SK-N-MC (cell line): ENCODE measurements at places on chromosomes 2 and 18.

DNA sequence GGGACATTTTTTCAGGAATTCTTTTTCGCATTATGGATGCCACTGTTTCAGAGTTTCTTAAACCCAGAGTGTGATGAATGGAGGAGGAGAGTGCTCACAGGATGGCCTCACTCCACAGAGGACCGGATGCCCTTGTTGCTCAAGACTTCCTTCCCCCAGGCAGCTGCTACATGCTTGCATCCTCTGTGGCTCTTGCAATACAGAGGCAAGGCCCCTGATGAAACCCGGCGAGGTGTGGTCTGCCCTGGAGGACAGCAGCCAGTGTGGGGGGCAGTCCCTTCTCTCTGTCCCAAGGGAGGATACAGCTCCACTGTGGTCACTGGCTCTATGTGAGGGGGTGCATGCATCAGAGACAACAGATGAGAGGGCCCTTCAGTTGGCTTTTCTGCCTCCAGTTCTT lies 109.6 kb downstream of the SH3RF3 start:
- DNase-seq, result no peak

DNA sequence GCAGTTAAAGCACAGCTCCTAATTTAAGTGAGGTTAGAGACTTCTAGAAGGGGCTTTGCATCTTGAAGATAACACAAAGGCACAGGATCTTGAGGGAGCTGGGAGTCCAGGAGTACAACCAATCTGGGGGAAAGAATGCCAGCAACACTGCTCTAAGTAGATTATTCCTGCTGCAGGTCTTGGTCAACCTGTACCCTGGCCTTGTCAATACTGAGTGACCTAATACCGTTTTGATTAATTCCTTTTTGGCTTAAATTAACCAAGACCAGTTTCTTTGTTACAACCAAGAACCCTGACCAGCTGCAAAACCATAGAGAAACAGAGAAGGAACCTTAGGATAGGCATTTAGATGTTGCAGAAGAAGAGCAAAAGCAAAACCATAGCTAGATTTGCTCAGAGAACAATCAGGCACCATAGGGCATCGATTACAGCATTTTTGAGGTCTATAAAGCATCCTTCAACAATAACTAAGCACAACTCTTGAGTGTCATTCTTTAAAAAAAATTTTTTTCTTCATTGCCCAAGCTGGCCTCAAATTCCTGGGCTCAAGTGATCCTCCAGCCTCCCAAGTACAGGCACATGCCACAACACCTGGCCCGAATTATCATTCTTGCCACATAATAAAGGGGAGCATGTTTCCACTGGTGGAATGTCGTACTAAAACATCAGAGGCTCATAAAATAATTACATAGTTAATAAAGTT lies 6.3 kb downstream of the STARD7 start:
- no peak for DNase-seq

GRCh38 chr2:195604706-195605105 lies 52.3 kb upstream of the SLC39A10 start:
- DNase-seq, result no peak

DNA sequence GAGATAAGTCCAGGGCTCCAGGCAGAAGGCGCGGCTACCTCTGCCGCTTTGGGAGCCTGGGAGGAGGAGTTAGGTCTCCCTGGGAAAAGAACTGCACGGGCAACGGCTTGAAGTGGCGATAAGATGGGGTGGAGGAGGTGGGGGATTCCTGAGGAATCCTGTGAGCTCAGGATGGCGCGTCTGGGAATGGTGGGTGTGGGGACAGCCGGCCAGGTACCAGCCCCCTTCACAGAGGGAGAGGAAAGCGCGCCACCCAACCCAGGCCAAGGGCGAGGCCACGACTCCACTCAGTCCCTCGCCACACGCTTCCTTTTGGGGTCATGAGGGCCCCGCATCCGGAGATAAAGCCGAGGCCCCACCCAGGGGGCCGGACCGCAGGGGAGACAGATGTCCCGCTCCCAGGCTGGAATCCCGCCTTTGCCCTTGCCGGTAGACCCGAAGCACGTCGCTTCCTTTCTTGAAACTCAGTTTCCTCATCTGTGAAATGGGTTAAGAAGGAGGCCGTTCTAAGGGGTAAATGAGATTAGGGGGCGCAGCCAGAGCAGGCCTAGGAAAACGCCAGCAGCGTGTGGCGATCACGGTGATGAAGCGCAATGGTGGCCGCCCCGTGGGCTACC lies 1.7 kb upstream of the CTDSP1 start:
- DNase-seq, result no peak

- no peak for DNase-seq
These were observed 238.8 kb downstream of the MBD5 start for GRCh38 chr2:148259674-148260073.

GRCh38 chr2:128455721-128456050 lies 137.0 kb upstream of the HS6ST1 start:
- no peak for DNase-seq

- DNase-seq, result no peak
These were observed 73.6 kb upstream of the NCK2 start for GRCh38 chr2:105671156-105671555.

GRCh38 chr2:150125708-150126107 lies 361.8 kb downstream of the RND3 start:
- DNase-seq, result no peak

- DNase-seq, result no peak
These were observed 48.9 kb downstream of the DYNC1I2 start for GRCh38 chr2:171735991-171736710.

- DNase-seq, result no peak
These were observed 75.3 kb downstream of the INHBB start for GRCh38 chr2:120421126-120421829.

- DNase-seq, result no peak
These were observed 1.8 kb upstream of the CRYGB start for GRCh38 chr2:208147759-208148158.

GRCh38 chr2:60540074-60540473 lies 13.4 kb downstream of the BCL11A start:
- no peak for DNase-seq

DNA sequence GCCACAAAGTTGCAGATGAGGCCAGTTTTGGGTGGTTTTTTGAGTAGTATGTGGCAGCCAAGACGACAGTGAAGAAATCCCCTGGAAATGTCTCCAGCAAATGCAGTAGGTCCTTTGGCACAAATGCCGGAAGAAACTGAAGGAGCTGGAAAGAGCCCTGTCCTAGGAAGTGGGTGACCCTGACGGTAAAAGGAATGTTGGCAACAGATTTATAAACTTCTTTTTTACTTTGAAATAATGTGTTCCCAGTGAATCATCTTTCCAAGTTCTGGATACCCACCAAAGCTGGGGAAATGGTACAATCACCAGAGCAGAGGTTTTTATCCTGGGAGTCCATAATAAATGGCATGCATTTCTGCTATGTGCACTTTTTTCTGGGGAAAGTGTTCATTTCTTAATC lies 112.9 kb downstream of the CSRNP3 start:
- no peak for DNase-seq

DNA sequence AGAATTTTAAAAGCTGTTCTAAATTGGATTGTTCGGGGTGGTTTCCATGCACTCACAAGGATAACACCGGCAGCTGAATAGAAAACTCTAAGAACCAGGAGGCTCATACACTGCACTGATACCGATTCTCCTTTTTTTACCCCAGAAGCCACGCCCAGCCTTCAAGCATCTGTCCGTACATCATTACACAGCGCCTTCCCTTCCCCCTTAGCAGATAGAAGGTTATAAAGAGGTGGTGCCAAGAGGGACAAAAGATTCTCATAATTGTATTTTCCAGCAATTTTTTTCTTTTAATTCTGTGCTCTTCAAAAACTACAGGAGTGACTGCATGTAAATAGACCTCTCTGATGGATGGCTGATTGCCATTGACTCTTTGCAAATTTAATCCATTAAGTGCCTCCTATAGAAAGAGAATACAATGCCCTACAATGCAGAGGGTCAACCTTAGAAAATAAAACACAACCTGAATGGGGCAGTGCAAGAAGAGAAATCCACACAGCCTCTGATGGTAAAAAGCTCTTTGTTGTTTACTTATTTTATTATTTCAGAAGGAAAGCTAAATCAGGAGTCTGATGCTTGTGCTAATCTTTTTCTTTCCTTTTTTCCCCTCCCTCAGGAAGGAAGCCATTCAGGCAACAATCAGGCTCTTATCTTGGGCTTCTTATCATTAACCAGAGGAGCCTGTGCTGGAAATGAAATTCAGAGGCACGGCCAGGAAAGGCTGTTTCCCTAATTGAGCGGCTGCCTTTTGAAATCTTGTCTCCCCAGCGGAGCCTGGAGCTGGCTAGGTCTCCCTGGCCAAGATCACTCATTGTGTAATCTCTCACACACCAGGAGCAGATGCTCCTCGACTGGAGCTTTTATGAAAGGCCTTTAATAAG lies 198.9 kb upstream of the NABP1 start:
- DNase-seq, result no peak

GRCh38 chr18:9482790-9483189 lies 7.5 kb downstream of the RALBP1 start:
- no peak for DNase-seq

DNA sequence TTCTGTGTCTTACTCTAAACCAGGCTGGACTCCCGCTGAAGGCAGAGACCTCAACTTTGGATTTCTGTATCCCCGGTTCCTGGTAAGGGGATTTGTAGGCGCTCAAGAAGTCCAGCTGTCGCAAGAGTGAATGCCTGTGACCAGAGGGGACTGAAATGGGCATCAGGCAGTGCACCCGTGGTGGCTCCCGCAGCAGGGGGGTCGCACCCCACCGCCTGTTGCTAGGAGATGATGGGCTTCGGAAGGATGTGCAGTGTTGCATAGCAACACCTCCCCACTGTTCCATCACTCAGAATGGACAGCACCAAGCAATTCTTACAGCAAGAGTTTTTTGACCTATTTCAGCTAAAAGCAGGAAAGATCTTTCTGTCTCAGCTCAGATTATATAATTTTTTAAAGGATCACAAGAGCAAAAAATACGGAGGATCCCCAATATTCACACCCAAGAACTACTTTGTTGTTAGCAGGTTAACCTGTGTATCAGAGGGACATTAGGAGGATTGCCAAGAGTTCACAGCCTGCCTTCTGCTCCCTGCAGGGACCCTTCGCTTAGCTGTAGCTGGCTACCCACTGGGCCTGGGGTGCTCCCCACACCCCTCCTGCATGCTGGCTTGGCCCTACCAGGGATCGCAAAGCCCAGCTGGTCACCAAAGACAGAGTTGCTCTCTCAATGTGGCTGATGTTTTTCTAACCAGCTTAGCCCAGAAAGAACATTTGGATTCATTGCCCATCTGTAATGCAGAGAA lies 63.8 kb downstream of the SOWAHC start:
- DNase-seq, result no peak

DNA sequence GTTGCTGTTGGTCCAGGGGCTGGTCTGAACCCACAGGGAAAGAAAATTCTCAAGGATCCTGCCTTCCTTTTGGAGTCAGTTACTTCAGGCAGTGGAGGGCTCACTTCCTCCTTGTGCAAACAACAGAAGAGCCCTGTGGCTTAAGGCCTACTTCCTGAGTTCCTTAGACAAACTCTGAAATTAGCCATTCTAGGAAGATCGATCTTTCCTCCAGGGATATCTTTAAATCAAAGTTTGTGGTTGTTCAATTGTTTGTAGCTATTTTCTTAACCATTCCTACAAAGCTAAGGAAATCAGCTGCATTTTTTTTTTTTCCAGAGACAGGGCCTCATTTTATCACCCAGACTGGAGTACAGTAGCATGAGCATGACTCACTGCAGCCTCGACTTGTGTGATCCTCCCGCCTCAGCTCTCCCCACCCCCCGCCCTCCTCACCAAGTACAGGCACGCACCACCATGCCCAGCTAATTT lies 156.0 kb downstream of the TANC1 start:
- DNase-seq, result peak; percentile 84

- DNase-seq, result no peak
These were observed 415.0 kb upstream of the GYPC start for GRCh38 chr2:126241001-126241400.

DNA sequence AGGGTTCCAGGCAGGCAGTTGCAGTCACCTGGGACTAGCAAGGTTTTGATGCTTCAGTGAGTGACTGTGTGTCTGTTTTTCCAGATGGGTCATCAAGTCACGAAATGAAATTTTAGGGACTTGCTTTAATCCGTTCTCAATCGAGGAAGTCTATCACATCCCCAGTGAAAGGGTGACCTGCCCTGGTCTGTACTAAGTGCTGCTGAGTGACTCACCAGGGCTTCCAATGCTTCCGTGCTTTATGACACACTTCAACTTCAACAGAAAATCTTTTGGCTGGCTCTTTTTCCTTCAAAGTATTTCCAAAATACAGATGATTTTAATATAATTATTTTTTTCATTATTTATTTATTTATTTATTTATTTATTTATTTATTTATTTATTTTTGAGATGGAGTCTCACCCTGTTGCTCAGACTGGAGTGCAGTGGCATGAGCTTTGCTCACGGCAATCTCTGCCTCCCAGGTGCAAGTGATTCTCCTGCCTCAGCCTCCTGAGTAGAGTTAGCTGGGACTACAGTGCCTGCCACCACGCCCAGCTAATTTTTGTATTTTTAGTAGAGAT lies 18.4 kb downstream of the TFCP2L1 start:
- no peak for DNase-seq

DNA sequence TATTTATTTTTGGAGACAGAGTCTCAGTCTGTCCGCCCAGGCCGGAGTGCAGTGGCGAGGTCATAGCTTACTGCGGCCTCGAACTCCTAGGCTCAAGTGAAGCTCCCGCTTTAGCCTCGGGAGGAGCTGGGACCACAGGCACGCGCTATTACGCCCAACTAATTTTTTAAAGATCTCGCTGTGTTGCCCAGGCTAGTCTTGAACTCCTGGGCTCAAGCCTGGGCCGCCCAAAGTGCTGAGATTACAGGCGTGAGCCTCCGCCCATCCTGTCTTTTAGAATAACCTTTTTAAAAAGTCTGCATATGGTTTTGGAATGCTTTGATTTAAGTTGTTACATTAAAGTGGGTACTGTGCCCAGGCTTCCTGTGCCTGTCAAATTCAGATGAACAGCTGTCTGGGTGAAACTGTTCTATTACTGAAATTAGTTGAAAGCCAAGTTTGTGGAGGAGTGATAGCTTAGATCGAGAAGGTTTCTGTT lies 944 bp downstream of the RAB3GAP1 start:
- no peak for DNase-seq
